T-cell (primary cell): ENCODE measurements at places on chromosomes 6 and 20. TPM values are rescaled to one million over a fixed set of nuclear protein-coding genes. Genes with fewer than 3 reads are reported as not detected.

GRCh38 chr20:54155736-54156317 lies 18.0 kb downstream of the CYP24A1 start:
- H3K27me3 ChIP-seq, result peaks cover 4% of the 10 kb centered on the region
- H3K36me3 ChIP-seq, result no peaks in the 10 kb centered on the region
- no peak overlapping the region for H3K4me3 ChIP-seq

GRCh38 chr6:27091661-27092315 lies 155.7 kb upstream of the PRSS16 start:
- peaks cover 28% of the 10 kb centered on the region for H3K27me3 ChIP-seq
- peak overlapping the region; percentile 23 for H3K4me3 ChIP-seq
- no peaks in the 10 kb centered on the region for H3K4me1 ChIP-seq
- H3K27ac ChIP-seq, result no peak overlapping the region
- no peak for DNase-seq

- peak overlapping the region; percentile 78 for H3K4me3 ChIP-seq
- H3K27me3 ChIP-seq, result peaks cover 11% of the 10 kb centered on the region
- no peaks in the 10 kb centered on the region for H3K4me1 ChIP-seq
- no peak overlapping the region for H3K27ac ChIP-seq
- DNase-seq, result no peak
Observed at GRCh38 chr20:43508106-43508505, 609 bp downstream of the L3MBTL1 start.

DNA sequence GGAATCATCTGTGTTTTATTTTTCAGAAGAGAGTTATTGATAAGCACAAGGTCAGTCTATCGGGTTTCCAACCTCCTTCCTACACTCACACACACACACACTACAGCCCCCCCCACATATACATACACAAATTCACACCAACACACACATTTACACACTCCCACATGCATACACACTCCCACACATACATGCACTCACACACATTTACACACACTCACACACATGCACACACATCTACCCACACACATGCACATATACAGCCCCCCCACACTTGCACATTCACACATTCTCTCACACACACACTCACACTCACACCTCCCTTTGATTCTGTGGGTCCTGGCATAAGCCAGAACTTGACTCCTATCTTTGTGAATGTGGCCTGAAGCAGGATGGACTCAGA lies 34.5 kb upstream of the PAX1 start:
- no peaks in the 10 kb centered on the region for H3K4me1 ChIP-seq
- no peaks in the 10 kb centered on the region for H3K27me3 ChIP-seq
- H3K36me3 ChIP-seq, result no peaks in the 10 kb centered on the region
- no peak overlapping the region for H3K4me3 ChIP-seq

DNA sequence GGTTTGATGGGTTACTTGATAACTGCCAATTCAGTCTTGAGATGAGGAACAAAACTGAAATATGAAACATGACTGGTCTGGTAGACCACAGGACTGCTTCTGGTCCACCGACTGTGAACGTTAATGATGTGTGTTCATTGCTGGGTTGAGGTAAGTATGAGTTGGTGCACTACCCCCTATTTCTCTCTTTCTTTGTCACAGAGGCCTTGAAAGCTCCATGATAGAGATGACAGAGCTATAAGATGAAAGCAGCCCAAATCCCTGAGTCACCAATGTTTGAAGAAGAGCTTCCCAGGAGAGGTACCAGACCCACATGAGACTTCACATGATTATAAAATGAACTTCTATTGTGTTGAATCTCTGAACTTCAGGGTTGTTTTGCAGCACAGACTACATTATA lies 555.5 kb downstream of the PTPRT start:
- no peak overlapping the region for H3K4me3 ChIP-seq
- no peaks in the 10 kb centered on the region for H3K36me3 ChIP-seq
- H3K27me3 ChIP-seq, result no peaks in the 10 kb centered on the region
- no peak overlapping the region for H3K27ac ChIP-seq

GRCh38 chr6:37695857-37696219 lies 1.8 kb downstream of the MDGA1 start:
- H3K4me1 ChIP-seq, result peaks cover 2% of the 10 kb centered on the region
- H3K27ac ChIP-seq, result no peak overlapping the region
- peaks cover 56% of the 10 kb centered on the region for H3K27me3 ChIP-seq
- peak overlapping the region; percentile 60 for H3K4me3 ChIP-seq
- no peaks in the 10 kb centered on the region for H3K36me3 ChIP-seq

Gene MOXD1
- 0.53 TPM for total RNA-seq

Gene POU3F2
- not detected for total RNA-seq
